ENCODE measurements at places on chromosomes 3 and 15.

- no peak for DNase-seq
Observed at GRCh38 chr15:91209726-91210125, 109.7 kb downstream of the SV2B start.

DNA sequence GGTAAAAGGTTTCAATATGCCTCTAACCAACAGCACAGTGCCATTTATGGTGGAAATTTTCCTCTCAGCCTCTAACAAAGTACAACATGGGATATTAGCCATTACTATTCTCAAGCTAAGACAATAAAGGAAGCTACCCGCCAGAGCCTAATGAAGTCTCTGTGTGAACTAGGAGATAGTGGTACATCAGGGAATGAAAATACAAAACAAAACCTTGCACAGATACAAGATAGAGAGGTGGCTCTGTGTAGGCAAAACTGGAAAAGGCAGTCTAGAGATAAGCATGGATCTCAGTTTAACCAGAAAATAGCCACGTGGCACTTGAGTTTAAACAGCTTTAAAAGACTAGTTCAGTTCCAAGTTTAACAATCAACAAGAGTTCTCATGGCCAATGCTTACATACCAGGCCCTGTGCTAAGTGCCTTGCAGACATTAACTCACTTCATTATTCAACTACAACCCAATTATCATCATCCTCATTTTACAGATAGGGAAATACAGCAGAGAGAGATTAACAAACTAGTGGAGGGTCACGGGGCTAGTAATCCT, 279.3 kb downstream of the IGSF11 start:
- DNase-seq, result no peak

- no peak for DNase-seq
Observed at GRCh38 chr3:117595615-117596014, 886.0 kb downstream of the TUSC7 start.

- DNase-seq, result no peak
Observed at GRCh38 chr15:92268900-92269299, 124.8 kb upstream of the ST8SIA2 start.

- no peak for DNase-seq
Observed at GRCh38 chr3:65473736-65474135, 565.0 kb downstream of the MAGI1 start.

GRCh38 chr3:124814620-124815421, 72.3 kb downstream of the ITGB5 start:
- DNase-seq, result no peak

GRCh38 chr3:116678853-116679252, 30.7 kb upstream of the TUSC7 start:
- DNase-seq, result no peak

DNA sequence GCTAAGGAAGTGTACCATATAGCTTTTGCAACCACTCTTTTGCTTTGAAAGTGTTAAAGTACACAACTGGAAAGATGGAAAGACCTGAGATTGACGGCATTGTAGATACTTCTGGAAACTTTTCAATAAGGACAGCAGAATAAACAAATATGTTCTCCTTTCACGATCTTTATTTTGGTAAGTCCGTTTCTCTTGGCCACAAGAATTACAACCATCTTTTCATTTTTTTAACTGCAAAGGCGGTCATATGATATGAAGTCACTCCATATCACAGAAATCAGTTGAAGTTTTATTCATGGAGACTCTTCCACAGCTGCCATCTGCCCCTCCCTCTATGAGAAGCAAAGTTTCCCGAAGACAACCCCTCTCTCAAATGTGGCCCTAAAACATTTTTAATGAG, 303.4 kb upstream of the ICE2 start:
- no peak for DNase-seq

GRCh38 chr15:81480645-81481053, 106.6 kb upstream of the TMC3 start:
- peak; percentile 53 for DNase-seq

DNA sequence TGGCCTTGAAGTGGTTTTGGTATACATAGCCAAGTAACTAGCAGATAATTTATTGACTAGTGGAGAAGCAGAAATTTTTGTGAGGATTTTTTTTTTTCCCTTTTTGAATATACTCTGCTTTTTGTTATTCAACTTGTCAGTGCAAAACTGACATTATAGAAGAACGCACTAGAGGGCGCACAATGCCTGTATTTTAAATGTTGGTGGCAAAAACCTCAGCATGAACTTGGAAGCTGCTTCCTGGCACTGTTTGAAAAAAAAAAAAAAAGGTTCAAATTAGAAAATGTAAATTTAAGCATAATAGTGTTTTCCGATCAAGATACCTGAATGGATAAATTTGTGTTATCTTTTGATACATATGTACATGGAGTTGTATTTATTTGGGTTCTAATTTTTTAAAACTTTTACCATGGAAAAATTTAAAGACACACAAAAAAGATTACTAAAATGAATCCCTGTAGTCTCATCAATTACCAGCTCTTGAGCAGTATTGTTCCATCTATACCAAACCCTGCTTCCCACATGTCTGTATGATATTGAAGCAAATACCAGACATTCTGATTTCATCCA, 56.0 kb downstream of the SLC25A26 start:
- DNase-seq, result peak; percentile 76

DNA sequence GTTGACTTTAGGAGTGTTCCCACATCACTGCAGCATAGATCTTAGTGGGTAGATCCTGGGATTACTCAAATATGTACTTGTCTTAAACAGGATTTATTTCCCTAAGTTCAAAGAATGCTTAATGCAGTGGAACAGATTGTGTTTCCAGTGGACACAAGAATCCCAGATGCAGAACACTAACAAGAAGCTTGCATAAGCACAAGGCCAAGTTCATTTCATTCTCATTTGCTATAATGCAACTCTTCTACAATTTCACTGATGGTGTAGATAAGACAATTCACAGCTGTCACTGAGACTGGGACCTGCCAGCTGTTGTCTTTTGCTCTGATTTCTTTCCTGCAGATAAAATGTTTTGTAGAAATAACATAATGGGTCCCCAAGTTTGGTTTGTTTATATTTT, 225.6 kb downstream of the NFKBIZ start:
- DNase-seq, result no peak

DNA sequence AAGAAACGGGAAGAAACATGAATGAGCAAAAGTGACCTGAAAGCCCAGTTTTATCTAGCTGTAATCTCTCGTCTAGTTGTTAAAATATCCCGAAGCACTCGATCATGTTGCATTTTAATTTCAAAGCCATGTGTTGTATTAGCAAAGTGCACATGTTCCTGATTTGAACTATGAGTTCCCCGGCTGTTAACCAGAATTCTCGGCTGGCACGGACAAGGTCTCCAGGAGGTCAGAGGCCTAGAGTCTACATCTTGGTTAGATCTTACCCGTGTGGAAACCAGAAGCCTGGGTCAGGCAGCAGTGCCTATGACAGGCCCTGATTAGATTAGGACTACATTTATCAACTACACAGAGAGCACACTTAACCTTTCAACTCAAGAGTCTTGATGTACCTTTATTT, 195.8 kb downstream of the CDIN1 start:
- DNase-seq, result no peak

- DNase-seq, result no peak
Observed at GRCh38 chr3:187788984-187789857, 44.0 kb upstream of the BCL6 start.

- no peak for DNase-seq
Observed at GRCh38 chr3:136630915-136631314, 121.3 kb downstream of the STAG1 start.

DNA sequence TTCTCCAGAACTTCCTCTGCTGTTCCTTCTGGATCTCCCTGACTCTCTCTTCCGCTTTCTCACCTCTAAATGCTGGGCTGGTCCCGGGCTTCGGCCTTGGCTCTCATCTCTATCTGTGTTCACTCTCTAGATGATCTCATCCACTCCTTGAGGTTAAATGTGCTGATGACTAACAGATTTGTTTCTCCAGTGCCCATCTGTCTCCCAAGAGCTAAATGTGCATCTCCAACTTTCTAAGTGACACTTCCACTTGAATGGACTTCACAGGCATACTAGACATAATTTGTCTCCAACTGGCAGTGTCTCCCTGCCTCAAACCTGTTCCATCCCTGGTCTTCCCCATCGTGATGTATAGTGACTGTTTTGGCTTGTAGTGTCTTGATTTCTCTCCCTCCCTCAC, 95.3 kb downstream of the ITPR1 start:
- no peak for DNase-seq

- no peak for DNase-seq
Observed at GRCh38 chr3:169008776-169009358, 654.6 kb downstream of the MECOM start.

- no peak for DNase-seq
Observed at GRCh38 chr3:67357610-67358458, 296.6 kb downstream of the SUCLG2 start.

DNA sequence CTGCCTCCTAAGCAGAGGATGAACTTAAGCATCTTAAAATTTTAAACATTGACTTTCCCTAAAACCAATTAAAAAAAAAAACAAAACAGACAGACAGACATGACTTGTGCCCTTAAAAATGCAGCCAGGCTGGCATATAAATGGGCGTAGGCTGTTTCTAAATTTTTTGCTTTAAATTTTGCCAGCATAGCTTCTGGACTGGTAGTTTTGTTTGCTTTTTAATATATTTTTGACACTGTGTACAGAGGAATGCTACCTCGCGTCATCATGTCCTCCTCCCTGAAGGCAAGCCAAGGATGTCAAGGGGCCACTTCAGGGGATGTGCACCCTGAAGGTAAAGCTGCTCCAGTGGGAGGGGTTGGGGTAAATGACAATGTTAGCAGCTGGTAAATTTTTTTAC, 134.8 kb downstream of the PGPEP1L start:
- no peak for DNase-seq

GRCh38 chr3:100954990-100955389, 38.2 kb downstream of the ABI3BP start:
- DNase-seq, result peak; percentile 20

DNA sequence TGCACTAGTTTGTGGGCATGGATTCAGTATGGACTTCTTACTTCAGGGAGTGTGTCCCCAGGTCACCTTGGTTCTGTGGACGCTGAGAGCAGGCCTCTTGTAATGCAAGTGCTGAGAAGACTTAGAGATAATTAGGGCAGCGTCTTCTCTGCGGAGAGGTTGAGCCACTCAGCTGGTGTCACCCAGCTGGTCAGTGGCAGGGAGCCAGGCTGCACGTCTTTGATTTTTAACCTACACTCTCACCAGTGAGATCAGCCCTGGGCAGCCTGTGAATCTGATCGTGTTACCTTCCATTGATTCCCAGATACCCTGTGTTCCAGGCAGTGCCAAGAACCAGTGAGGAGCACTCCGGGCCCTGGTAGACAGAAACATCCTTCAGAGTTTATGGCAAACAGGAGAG, 92.6 kb downstream of the SLCO3A1 start:
- DNase-seq, result no peak

GRCh38 chr15:64740311-64741170, 34.8 kb downstream of the RBPMS2 start:
- DNase-seq, result no peak

- DNase-seq, result no peak
Observed at GRCh38 chr3:156579427-156579851, 24.5 kb upstream of the SSR3 start.

GRCh38 chr3:197023241-197023997, 6.2 kb downstream of the MELTF start:
- DNase-seq, result no peak

Data from astrocyte of the cerebellum (primary cell).